Purkinje cell (primary cell): ENCODE measurements at places on chromosomes 11 and 22. TPM values are rescaled to one million over a fixed set of nuclear protein-coding genes. Genes with fewer than 3 reads are reported as not detected.

SCGB1A1 gene
- not detected in 2 replicates for polyA plus RNA-seq

ADAMTS15 gene
- polyA plus RNA-seq: 0.07 TPM in 1 of 2 replicates, not detected in the other

ELFN2 gene
- polyA plus RNA-seq: 0.14 and 0.19 TPM in 2 replicates

C11orf97 gene
- polyA plus RNA-seq: not detected in 2 replicates

KDM4D gene
- polyA plus RNA-seq: 1.1 and 3.4 TPM in 2 replicates

CBLIF gene
- not detected in 2 replicates for polyA plus RNA-seq

APOBEC3A gene
- not detected in 2 replicates for polyA plus RNA-seq

SMTNL1 gene
- not detected in 2 replicates for polyA plus RNA-seq

MMP12 gene
- polyA plus RNA-seq: not detected in 2 replicates

OR51D1 gene
- polyA plus RNA-seq: not detected in 2 replicates

ROBO4 gene
- polyA plus RNA-seq: not detected in 2 replicates

PRR5 gene
- polyA plus RNA-seq: 0.50 and 1.5 TPM in 2 replicates

RIBC2 gene
- not detected in 2 replicates for polyA plus RNA-seq
